Mesenchymal stem cell (in vitro differentiated cells and primary cell): ENCODE measurements at places on chromosomes 12 and 14.

- DNase-seq, result peak; percentile 85
Measured at GRCh38 chr12:62785941-62786559, 148.9 kb downstream of the PPM1H start.

DNA sequence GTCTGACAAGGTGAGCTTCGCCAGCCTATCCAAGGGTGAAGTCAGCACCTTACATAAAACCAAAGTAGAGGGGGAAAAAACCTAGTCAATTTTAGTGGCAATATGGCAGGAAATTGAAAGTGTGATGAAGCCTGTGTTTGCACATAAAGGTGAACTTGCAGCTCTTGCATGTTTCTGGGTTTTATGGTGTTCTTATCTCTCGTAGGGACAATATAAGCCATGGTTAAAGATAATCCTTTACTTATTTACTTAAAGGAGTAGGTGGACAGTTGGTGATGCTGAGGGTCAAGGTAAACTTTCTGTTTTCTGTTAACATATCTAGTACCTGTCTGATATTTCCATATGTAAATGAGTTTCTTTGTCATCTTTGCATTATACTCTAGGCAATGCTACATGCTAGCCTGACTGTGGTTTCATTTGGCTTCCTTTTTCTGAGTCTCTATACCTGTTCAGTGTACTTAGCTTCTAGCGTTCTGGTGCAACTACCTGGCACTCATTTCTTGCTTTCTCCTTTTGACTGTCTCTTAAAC, 32.8 kb downstream of the CCDC91 start:
- no peak for DNase-seq

DNA sequence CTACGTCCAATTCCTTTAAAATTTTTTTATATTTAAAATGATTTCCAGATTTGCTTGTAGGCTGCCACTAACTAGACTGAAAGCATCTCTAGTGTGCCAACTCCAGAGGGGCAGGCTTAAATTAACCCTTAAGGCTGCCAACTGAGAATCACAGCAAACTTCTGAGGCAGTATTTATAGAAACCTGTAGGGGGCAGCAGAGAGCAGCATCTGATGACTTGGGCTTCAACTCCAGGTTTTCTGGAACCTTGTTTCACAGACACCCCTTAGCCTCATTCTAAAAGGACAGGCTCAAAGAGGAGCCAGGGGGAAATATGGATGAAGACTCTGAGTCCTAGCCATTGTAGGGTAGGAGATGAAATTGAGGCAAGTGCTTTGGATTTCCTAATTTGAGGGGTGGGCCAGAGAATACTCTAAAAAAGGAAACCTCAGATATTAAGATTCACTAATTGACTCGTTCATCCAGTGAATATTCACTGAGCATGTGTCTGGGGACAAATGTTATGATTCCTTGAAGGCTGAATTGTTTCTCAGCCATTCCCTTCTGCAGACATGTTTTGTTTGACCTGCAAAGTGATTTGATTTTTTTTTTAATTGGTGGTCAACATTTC, 63.3 kb upstream of the HSPB8 start:
- peak; percentile 48 for DNase-seq

GRCh38 chr12:118356809-118357256, 15.9 kb downstream of the TAOK3 start:
- DNase-seq, result peak; percentile 85
